Fibroblast of the aortic adventitia (primary cell): ENCODE measurements at places on chromosomes 2 and 18.

- peak; percentile 85 for DNase-seq
These were observed 1.7 kb upstream of the CTDSP1 start for GRCh38 chr2:218397820-218398436.

- DNase-seq = no peak
These were observed 15.4 kb downstream of the C2orf81 start for GRCh38 chr2:74406035-74406434.

DNA sequence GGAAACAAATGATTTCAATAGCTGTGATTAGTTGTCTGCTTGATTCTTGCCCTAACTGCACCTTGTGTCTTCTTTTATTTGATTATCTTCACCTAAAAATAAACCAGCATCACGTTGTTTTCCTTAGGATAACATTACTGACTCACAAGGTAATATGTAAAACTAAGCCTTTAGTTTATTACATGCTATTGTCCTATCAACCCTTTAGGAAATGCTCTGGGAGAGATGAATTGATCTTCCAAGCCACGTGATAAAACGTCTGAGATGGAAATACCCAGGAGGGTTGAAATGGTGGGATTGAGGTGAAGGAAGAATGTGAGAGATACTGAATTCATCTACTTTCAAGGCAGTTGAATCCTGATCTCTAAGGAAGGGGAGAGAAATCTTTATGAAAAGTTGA, 34.5 kb upstream of the TMEM178A start:
- DNase-seq = no peak

DNA sequence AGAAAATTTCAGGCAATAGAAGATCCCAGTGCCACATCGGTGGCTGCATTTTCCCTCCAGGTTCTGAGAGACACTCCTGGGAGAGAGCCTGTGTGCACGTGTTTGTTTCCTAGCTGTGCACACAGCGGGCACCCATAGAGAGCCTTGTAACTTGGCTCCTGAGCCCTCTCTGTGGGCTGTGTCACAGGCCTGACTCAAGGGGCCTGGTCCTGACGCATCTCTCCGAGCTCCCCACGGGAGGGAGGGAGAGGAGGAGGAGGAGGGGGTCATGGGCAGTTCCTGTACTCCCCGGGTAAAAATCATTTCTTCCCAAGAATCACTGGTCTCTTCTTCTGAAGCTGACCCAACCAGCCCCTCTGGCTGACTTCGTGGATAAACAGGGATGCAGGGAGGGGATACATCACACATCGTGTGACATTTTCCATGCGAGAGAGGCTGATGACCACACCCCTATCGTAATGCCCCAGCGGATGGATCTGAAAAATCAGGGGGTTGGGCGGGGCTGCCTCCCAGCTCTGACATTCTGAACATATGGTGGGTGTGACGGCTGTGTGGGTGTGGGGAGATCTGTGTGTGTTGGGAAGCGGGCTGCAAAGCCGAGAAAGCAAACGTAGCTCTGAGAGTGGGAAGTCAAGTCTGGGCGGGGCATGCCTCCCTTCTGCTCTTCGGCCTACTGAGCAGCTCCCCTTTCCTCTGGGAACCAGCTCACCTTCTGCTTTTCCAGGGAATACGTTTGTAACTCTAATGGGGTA, 308.3 kb upstream of the HS6ST1 start:
- no peak for DNase-seq

DNA sequence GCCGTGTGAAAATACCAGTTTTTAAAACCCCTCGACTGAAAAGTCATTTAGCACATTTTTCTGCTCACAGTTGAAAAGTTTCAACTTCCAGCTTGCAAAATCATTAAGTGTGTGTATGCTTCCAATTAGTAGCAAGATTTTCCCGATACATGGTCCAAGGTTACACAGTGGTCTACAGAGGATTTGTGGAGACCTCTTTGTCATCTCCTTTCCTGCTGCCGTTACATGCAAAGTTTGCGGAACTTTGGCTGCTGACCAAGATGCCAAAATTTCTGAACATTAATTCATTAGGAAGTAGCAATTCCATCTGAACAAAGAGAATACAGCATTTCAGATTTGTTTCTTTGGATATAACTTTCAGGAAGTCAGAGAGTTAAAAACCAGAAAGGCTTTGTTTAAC, 474.6 kb downstream of the PLCL1 start:
- no peak for DNase-seq

GRCh38 chr2:85921659-85922058, 32.9 kb upstream of the ST3GAL5 start:
- no peak for DNase-seq

DNA sequence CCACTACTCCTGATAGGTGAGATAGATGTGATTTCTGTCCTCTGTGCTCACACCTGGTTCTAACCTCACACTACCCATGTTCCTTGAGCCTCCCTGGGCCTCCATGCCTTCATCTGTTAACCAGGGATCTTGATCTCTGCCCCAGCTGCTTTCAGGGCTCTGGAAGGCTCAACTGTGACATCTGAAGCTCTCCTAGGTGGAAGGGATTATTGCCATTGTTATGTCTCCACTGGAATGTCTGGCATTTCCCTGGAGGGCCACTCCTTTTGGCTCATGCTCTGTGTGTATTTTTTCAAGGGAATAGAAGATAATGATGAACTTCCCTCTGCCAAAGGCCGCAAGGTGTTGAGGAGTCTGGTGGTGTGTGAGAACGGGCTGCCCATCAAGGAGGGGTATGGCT, 41.2 kb downstream of the PCARE start:
- DNase-seq = peak; percentile 49

DNA sequence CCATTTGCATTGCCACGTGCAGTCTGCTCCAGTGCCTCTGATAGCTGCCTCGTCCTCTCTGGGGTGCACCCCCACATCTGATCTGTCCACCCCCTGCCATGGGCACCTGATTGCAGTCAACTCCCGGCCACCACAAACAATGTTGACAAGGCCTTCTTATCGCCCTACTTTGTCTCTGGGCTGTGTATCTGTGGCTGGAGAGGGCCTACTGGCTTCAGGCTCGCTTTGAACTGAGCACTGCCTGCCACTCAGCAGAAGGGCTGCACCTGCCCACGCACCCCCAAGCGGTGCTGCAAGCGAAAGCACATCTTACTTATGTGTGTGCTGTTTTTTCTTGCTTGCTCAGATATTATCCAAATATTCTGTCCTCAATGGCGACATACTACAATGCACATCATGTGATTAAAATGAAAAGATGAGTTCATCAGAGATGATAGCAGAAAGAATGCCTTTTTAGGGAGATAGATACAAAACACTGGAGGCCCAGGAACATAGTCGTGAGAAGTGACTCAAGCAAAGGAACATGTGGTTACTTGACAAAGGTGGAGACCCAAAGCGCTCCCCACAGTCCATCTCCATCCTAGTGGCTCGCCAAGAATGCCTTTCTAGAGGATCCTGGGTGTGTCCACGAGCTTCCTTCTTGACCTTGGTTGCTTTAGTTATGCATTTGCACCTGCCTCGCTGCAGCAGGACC, 28.8 kb downstream of the FBLN7 start:
- no peak for DNase-seq

GRCh38 chr2:150274108-150274507, 213.4 kb downstream of the RND3 start:
- no peak for DNase-seq

DNA sequence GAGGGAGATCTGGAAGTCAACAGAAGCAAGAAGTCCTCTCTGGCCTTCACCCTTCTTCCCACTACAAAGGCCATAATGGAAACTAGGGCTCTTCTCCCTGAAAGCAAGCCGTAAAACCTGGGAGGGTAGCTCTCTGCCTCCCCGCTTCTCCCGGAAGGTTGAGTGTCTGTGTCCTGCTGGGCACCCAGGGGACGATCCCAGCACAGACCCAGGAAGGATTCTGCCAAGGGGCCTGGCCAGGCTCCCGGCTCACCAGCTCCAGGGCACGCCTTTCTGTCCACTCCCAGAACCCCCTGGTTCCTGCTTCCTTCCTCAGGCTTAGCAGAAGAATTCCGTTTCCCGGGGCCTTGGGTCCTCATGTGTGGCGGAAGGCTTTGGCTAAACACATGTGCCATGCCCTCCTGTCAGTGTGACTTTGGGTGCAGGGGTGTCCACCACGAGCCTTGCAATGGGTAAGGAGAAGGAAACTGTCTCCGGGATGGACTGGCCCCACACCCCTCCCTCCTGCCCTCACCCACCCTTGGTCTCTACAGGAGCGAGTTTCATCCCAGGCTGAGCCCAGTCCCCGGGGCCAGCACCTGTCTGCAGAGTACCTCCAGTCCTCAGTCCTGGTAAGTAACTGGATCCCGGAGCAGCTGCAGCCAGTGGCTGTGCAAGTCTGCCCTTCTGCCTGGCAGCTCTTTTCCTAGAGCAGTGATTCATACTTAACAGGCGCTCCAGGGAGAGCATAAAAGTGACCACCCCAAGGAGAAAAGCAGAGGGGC, 135.8 kb downstream of the TPO start:
- no peak for DNase-seq

DNA sequence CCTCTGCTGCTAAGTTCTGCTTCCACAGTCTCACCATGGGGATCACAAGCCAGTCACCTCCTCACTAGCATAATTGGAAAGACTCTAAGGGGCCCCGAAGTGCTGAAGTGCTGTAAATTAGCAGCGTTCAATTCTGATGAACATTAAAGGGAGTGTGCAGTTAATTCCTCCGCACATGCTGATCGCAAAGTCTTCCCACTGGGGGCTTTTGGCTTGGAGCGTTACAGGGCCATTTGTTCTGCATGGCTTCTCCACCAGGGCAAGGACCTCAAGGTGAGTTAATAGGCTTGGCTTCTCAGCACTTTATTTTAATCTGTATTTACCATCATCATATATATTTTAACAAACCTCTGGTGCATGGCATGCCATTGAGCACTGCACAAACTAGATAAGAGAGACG, 216.3 kb upstream of the PARD3B start:
- DNase-seq = no peak

GRCh38 chr18:13584825-13585224, 141.5 kb downstream of the FAM210A start:
- no peak for DNase-seq

GRCh38 chr18:10121786-10122515, 208.1 kb downstream of the VAPA start:
- peak; percentile 46 for DNase-seq

GRCh38 chr2:215583881-215584280, 148.0 kb upstream of the FN1 start:
- no peak for DNase-seq

DNA sequence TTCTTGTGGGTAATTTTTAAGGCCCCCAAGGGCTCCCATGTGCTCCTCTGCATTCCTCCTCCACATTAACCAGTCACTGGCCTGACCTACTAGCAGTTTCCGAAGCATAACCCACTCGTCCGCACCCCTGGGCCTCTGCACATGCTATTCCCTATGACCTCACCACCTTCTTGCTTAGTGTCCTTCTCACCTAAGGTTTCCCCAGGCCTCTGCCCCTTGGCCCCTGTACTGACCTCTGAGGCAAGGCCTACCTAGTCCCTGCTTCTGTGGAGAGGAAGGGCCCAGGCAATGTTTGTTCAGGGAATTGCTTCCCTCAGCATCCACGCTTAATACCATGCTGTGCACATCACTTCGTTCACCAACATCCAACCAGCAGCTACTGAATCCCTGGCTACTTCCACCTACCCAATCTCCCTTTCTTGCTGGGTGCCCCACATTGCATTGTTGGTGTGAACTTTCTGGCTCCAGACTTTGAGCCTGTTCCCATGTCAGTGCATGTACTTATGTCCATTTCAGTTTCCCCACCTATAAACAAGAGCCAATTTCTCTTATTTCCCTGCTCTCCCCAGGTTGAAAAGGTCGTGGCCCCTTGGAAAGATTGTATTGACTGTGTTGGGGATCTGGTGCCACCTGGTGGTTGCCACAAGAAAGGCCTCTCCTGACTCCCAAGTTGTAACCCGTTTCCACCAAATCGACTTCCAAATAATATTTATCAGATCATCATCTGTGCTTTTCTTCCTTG, 19.2 kb upstream of the TMEM177 start:
- DNase-seq = peak; percentile 69

- DNase-seq = no peak
These were observed 87.1 kb downstream of the BCL2L11 start for GRCh38 chr2:111207851-111208250.

DNA sequence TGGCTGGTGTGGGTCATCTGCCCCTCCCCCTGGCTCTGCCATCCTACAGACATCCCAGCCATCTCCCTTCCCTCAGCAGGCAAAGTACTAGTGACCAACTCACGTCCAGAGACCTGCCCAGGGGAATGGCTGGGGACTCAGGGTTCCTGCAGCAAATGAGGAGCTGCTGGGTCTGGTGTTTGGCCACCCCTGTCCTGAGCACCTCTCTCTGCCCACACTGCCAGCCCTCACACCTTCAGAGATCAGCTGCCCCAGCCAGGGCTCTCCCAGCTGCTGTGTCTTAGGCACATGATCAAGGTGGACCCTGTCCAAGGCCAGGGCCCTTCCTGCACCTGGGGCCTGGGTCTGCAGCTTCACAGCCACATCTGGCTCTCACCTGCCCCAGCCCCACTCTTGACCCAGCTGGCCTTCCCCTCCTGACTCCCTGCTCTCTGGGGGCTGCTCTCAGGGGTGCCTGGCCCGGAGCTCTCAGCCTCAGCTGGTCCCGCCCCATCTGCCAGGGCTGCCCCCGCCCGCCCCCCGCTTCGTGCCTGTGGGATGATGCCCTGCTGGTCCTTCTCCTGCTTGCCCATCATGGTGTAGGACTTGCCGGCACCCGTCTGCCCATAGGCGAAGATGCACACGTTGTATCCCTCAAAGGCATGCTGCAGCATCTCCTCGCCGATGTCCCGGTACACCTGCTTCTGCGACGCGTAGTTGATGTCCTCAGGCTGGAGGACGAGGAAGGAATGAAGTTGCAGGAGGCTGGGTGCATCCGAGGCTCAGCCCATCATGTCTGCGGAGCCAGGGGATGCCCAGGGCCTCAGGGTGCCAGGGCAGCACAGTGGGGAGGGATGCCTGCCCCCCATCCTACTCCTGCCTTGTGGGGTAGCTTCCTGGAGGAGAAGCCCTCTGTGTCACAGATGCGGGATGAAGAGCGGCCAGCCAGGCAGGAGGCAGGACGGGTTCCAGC, 32.2 kb downstream of the KIF1A start:
- no peak for DNase-seq

GRCh38 chr2:95345563-95346230, 48.5 kb downstream of the KCNIP3 start:
- DNase-seq = peak; percentile 77

GRCh38 chr2:25690058-25690457, 16.7 kb upstream of the DTNB start:
- DNase-seq = no peak

DNA sequence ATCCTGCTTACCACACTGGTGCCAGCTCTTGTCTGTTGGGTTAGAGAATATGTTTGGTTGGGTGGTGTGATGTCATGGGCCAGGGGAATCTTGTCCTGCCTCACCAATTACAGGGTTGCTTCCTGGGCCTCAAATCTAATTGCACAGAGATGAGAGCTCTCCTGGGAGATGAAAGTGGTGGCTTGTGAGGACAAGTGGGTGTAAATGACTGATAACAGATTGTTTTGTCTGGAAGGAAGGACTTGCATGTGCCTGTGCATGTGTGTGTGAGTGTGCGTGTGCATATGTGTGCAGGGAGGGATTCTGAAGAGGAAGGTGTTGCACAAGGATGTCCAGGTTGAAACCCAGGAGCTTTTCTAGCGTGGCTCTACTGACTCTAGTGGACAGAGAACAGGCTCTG, 271.9 kb downstream of the LOXHD1 start:
- DNase-seq = no peak

GRCh38 chr18:48589797-48590519, 51.1 kb downstream of the CTIF start:
- DNase-seq = no peak

GRCh38 chr2:159910951-159911350, 112.9 kb upstream of the CD302 start:
- DNase-seq = no peak
